ENCODE measurements at places on chromosomes 16 and 17. TPM values are rescaled to one million over a fixed set of nuclear protein-coding genes. Genes with fewer than 3 reads are reported as not detected.
A peak's percentile ranks its signal among the peaks of the same experiment; 100 is the strongest.

GRCh38 chr16:30533748-30534367 lies 800 bp downstream of the ZNF747 start:
- no peak for DNase-seq

GRCh38 chr16:22969567-22969966 lies 155.6 kb downstream of the HS3ST2 start:
- DNase-seq: no peak

DNA sequence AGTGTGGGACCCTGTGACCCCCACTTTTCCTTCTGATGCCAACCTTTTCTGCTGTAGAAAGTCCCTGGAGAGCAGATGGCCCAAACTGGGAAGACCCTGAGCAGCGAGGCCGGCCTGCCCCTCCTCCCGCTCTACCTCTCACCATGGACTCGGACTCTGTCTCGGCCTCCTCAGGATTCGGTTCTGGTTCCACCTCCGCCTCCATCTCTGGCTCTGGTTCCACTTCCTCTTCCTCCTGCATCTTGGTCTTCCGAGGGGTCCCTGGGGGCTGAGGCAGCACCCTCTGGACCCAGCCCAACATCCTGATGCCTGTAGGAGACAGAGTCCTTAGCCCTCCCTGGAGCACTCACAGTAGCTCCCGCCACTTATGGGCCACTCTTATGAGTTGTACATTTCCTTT lies 3.9 kb downstream of the CNGB1 start:
- DNase-seq: no peak

DNA sequence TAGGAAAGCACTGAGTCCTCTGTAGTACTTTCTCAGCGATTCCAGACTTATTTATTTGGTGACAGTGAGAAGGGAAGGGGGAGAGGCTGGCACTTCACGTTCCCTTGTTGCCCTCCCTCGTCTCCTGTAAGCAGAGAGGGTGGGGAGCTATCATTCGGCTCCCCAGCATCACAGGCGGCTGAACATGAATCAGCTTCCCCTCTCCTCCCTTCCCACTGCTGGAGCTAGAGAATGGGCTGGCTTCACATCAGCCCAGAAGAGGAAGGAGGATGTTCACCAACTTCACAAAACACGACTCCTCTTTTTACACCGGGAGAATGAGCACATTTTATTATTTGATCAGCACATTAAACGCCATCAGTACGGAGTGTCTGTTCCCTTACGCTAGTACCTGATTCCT lies 6.7 kb upstream of the CMIP start:
- DNase-seq: no peak

- DNase-seq: no peak
These were observed 80.6 kb downstream of the NETO2 start for GRCh38 chr16:47063011-47063724.

DNA sequence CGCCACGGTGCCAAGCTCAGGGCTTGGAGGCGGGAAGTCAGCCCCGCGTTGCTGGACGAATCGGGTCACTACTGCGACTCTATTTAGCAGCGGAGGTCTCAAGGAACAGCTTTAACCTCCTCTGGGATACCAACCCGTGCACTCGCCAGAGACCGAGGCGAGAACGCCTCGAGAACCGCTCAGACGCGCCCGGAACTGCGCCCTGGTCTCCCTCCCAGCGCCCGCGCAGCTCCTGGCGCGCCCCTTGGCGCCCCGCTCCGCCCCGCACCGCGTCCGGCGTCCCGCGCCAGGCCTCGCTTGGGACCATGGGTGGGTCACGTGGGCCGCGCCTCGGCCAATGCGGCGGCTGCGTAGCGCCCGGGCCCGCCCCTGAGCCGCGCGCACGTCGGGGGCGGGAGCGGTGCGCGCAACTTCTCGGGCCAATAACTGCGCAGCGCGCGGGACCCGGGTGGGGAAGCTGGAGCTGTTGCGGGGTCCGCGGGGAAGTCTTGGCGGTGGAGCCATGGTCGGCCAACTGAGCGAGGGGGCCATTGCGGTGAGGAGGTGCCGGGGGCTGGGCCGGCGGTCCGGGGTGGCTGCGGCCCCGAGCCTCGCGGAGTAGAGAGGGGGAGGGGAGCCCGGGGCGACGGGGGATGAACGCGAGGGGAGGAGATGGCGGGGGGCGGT lies at the start of the genes RPA1 and SMYD4:
Gene RPA1 (plus strand): TSS at position 414 of the 666 bp plus-strand sequence. CDS start 89 bp downstream, at position 503.
Gene SMYD4 (minus strand): TSS at position 311 of the 666 bp plus-strand sequence. CDS start 1,908 bp downstream, outside the sequence.
- DNase-seq: peak; percentile 91

The CSH1 gene
- not detected for total RNA-seq

- no peak for DNase-seq
These were observed 441.0 kb upstream of the SALL1 start for GRCh38 chr16:51592001-51592501.

DNA sequence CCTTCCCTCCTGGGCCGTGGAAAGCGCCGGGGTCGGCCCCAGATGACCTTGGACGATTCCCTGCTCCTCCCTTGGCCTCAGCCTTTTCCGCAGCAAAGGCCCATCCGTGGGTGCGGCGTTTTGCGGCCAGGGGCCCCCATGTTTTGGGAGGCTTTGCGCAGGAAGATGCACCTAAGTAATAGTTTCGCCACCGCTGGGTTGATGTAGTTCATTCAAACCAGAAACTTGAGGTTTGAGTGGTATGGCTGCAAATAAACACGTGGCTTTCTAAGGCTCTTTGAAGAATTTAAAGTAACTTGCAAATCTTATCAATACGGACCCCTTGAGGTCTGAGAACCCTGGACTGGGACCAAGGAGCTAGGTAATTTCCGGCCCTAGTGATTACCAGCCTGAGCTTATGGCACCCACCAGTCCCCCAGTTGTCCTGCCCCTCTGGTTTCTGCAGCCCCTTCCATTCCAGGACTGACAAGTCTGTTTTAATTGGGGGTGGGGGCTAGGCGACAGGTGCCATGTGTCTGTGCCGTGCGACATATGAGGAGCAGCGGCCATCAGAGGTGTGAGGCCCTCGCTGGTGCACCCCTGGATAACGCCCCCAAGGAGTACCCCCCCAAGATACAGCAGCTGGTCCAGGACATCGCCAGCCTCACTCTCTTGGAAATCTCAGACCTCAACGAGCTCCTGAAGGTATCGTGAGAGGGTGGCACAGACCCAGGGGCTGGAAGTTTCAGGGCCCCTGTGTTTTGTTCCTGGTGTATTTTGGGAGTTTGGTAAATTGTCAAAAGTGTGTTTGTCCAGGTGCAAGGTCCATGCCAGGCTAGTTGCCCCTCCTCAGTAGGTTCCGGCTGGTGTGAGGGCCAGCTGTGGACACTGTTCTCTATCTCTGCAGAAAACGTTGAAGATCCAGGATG lies 834 bp downstream of the MRPL12 start:
- no peak for DNase-seq

The OR2C1 gene
- total RNA-seq: 0.22 TPM

Data from left ventricle myocardium inferior (tissue), 1 donor.